ENCODE measurements at places on chromosomes 6 and 20. TPM values are rescaled to one million over a fixed set of nuclear protein-coding genes. Genes with fewer than 3 reads are reported as not detected.

The MACROD2 gene
- 0.51 TPM for total RNA-seq

The IP6K3 gene
- 2.0 TPM for total RNA-seq

The CST1 gene
- total RNA-seq: 1.1 TPM

The SERPINB6 gene
- 135 TPM for total RNA-seq

The CCN2 gene
- 221 TPM for total RNA-seq

The CUL9 gene
- 9.2 TPM for total RNA-seq

The STX11 gene
- 2.4 TPM for total RNA-seq

The CPXM1 gene
- total RNA-seq: 0.04 TPM

The SCP2D1 gene
- not detected for total RNA-seq
